ENCODE measurements at places on chromosomes 4 and X.

DNA sequence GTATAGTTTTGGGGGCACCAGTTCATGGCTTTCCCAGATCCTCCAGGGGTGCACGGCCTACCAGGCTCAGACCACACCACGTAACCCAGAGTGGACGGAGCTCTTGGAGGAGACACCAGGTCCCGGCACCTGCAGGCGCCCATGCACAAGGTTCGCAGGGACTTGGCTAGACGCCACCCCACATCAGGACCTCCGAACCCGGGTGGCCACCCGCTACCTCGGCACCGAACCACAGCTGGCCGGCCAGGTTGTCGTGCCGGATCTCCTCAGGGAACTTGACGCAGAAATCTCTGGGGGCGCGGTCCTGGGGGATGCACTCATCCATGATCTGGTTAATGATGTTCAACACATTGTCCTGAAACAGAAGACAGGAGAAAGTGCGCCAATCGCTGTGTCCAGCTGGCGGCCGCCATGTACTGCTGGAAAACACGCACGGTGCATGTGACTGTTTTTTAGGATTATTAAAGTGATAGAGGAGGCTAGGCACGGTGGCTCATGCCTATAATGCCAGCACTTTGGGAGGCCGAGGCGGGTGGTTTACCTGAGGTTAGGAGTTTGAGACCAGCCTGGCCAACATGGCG lies 77.1 kb downstream of the ZFYVE28 start:
- no peak for DNase-seq

DNA sequence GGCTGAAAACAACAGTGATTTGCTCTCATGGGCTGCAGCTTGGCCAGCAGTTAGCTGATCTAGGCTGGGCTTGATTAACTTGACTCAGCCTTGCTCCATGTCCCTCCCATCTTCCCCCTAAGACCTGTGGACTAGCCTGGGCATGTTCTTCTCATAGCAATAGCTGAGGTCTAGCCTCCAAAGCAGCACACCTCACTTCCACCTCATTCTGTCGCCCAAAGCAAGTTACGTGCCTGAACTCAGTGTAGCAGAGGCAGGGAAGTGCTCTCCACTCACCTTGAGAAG lies 62.2 kb downstream of the EVC start:
- peak; percentile 92 for DNase-seq

DNA sequence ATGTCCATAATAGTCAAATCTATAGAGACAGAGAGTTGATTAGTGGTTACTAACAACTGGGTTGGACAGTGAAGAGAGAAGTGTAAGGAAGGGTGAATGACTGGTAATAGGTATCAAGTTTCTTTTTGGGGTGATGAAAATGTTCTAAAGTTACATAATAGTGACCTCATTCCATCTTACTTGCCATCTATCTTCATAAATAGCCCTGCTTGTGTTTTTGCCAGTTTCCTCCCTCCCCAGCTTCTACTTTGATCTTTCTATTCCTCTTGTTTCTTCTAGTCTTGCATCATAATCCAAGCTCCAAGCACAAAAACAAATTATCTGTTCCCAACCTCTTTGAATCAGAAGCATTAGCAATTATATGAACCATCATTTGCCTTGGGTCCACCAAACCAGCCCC lies 40.2 kb upstream of the TET2 start:
- peak; percentile 17 for DNase-seq

DNA sequence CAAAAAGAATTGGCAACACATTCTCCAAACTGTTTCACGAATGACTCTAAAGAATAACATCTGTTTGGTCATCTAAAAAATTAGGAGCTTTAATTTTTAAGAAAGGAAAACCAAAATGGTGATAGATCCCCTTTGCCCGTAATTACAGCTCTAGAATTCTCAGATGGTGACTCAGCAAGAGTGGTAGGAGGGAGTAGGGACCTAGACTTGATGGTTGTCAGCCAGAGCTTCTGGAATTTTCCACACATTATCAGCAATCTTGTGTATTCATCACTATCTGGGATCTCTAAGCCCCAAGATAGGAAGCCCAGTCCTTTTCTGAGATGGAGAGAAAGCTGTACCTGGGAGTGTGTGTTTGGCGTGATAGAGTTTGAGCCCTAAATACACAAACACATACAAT lies 103.9 kb upstream of the RAB40AL start:
- DNase-seq = no peak

GRCh38 chr4:162075726-162076125 lies 88.1 kb downstream of the FSTL5 start:
- DNase-seq = peak; percentile 50

GRCh38 chr4:30536231-30536630 lies 183.9 kb upstream of the PCDH7 start:
- DNase-seq = peak; percentile 36

DNA sequence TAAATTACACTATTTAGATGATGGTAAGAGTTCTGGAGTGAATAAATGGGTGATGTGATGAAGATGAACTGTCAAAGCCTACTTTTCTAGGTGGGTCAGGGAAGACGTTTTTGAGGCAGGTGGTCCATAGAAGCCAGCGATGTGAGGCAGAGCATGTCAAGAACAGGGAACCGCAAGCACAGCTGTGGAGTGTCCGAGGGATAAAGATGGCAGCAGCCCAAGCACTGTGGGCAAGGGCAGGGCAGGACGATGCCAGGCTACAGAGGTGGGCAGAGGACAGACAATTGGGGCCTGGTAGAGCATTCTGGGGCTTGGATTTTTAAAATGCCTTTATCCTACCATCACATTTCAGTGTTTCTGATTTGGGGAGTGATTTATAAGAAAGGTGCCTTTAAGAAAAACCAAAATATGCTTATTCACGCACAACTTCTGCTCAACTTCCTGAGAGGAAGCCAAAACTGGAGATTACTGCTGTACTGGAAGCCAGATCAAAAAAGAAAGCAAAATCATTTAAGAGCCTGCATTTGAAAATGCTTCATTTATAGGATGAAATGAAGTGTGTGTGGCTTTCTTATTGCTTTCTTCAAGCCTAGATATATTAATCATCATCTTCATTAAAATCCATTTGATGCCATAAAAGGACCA lies 119.0 kb upstream of the WDR17 start:
- no peak for DNase-seq

- no peak for DNase-seq
Observed at GRCh38 chr4:147938496-147938895, 206.6 kb downstream of the ARHGAP10 start.

- DNase-seq = no peak
Observed at GRCh38 chr4:571838-572572, 4.1 kb downstream of the TMEM271 start.

DNA sequence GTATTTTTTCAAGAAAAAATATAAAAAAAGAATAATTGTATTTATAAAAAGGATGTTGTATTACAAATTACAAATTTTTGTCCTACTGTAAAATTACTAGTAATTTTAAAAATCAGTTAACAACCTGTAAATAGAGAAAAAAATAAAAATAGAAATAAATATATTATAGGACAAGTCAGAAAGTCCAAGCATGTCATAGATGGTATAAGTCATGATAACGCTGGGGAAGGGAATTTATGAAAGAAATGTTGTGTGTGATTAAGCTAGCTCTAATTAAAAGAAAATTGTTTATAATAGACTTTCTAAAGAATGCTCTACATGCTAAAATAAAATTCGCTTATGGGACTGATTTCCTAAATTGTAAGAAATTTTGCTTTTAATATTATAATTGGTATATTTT lies 2329.9 kb downstream of the ARAP2 start:
- peak; percentile 1 for DNase-seq

GRCh38 chrX:134642386-134642785 lies 15.9 kb downstream of the PLAC1 start:
- no peak for DNase-seq

DNA sequence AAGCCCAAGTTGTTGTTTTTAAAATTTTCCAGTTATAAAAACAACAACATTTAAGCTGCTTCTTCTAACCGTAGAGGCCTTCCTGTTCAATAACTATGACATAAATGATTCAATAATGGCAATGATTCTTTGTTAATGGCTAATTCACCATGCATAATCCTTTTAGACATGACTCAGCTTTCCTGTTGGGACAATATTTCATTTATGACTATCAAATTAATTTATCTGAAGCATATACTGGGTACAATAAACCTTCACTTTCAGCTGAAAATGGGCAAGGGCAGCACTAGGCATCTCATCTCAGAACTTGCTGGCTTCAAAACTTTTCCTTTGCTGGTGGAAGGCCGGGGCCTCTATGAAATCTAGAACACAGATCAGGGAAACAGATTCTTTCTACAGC lies 38.9 kb downstream of the TBC1D9 start:
- DNase-seq = no peak

- DNase-seq = no peak
Observed at GRCh38 chr4:37675587-37676290, 10.4 kb downstream of the RELL1 start.

DNA sequence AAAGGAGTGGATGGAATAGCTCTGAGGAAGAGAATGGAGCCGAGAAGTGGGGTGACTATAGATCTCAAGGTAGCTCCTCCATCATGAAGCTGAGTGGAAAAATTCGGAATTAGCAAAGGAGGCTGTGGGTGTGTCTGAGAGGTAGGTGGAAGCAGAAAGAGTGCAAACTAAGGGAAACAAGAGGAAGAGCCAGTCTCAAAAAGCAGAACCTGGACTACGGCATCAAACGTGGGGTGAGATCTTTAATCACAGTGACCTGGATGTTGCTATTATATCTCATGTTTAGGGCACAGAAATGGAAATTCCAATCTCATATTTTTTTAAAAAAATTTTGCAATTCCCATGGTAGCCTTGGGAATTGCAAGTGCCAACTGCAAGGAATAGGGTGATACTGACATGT lies 162.5 kb upstream of the RASGEF1B start:
- no peak for DNase-seq

DNA sequence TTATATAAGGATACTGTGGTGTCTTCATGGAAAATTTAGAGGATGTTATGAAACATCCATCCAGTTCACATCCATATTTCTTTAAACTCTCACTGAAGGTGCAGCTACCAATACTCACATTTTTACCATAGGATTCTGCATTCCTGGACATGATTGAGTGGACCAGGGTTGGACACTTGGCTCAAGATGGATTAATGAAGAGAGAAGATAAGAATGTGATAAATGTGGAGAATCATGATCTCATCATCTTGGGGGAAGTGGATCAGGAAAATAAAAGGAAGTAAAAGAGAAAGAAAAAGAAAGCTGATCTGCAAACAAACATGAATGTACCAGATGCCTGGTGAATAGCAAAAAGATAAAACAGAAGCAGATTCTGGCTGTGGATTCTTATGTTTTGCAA lies 175.4 kb downstream of the NPFFR2 start:
- no peak for DNase-seq

GRCh38 chr4:37648084-37648817 lies 37.9 kb downstream of the RELL1 start:
- DNase-seq = peak; percentile 97

DNA sequence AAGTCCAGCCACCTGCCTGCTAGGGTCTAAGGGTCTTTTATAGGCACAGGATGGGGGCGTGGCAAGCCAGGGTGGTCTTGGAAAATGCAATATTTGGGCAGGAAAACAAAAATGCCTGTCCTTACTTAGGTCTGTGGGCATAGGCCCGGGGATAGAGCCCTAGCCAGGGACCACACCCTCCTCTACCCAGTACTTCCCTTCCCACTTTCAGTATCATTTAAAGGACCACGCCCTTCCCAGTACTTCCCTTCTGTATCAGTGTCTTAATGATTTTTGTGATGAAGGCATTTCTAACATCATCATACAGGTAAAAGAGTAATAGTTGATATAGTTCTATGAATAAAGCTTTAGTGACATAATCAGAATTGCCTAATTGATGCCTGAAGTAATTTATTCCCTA lies 11.4 kb downstream of the BANK1 start:
- no peak for DNase-seq

GRCh38 chr4:40254608-40255392 lies 58.0 kb downstream of the RHOH start:
- peak; percentile 80 for DNase-seq

GRCh38 chr4:118950929-118951570 lies 62.4 kb downstream of the SYNPO2 start:
- no peak for DNase-seq

DNA sequence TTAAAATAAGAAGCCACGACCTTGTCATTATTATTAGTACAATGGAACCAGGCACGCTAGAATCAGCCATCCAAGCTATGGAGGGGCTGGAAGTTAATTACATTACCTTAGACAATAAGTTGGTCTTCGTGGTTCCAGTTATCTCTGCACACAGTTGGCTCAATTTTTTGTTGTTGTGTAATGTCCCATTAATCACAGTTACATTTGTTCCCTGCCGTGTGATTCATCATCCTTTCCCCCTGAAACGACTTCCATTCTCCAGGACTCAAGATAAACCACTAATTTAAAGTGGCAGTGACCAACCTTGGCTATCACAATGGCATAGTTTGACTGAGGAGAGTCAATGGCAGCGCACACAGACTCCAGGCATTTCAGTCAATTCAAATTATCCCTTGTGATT lies 905.0 kb downstream of the RAB28 start:
- DNase-seq = peak; percentile 83

DNA sequence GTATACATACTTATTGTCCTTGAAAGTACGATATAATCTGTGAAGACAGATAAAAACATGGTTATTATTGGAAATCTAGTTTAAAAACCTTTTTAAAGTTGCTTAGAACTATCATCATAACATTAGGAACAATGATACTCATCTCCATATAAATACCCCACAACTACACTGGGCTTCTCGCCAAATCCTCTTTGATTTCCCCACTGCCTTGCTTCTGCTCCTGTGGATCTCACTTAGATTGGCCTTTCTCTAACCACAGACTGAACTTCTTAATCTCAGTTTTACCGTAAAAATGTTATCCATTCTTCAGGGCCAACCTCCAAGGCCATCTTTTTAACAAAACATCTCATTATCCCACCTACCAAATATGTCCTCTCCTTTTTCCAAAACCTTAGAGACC lies 77.6 kb downstream of the PRKG2 start:
- DNase-seq = no peak

DNA sequence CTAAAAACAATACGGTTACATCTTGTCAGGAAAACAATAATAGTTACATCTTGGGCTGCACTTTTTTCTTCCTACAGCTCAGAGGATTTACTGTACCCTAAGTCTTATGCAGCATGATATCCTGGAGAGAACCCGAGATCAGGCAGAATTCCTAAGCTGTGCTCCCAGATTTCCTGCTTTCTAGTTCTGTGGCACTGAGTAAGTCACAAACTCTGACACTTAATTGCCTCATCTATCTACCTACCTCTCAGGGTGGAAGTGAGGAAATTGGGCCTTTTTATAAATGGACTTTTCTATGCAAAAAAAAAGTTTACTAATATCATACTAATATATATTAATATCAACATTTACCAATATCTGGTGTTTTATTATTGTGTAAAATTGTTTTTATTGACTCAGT lies 438.5 kb downstream of the INPP4B start:
- peak; percentile 53 for DNase-seq

GRCh38 chr4:155854582-155855226 lies 11.4 kb downstream of the ASIC5 start:
- peak; percentile 11 for DNase-seq

GRCh38 chr4:47647544-47647943 lies 162.5 kb downstream of the ATP10D start:
- DNase-seq = no peak

GRCh38 chrX:131677655-131678628 lies 134.1 kb downstream of the OR13H1 start:
- peak; percentile 58 for DNase-seq

GRCh38 chr4:113743690-113744089 lies 17.8 kb downstream of the CAMK2D start:
- no peak for DNase-seq

All from MCF 10A (cell line).